ENCODE measurements at places on chromosomes 3 and 15.

- no peak for DNase-seq
Measured at GRCh38 chr3:129038121-129038855, 22.3 kb upstream of the GP9 start.

DNA sequence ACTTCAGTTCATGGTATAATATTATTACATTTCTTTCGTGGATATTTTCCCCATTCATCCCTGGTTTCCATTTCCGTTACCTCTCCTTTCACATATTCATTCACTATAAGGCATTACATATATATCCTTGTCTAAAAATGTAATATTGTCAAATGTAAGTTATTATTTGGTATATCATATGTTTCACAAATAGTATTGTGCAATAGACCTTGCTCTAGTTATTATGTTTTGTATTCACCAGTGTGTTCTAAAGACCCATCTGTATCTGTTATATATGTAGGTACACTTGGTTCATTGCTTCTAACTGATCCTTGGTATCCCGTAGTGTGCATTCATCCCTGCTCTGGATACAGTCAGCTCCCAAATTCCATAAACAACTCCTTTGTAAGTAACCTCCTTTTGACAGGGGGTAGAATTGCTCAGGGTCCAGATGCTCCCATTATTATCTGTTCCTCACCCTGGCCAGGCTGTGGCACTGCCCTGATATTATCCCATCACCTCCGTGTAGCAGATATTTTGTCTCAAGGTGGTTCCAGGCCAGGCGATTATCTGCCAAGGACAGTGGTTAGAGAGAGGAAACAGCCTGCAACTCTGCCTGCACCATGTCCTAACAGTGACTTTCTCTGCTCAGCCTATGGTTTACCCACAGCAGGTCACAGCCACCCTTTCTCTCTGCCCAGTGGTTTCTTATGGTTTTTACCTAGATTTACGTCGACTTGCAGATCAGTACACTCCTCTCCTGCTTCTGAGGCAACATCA lies 29.2 kb downstream of the PAQR9 start:
- DNase-seq, result no peak

- no peak for DNase-seq
Measured at GRCh38 chr15:71049706-71050422, 65.4 kb upstream of the THSD4 start.

GRCh38 chr3:43770426-43771103 lies 79.8 kb downstream of the ABHD5 start:
- DNase-seq, result peak; percentile 32

GRCh38 chr3:4656059-4656458 lies 162.9 kb downstream of the ITPR1 start:
- peak; percentile 69 for DNase-seq

GRCh38 chr3:105944721-105945120 lies 75.9 kb upstream of the CBLB start:
- DNase-seq, result peak; percentile 86

DNA sequence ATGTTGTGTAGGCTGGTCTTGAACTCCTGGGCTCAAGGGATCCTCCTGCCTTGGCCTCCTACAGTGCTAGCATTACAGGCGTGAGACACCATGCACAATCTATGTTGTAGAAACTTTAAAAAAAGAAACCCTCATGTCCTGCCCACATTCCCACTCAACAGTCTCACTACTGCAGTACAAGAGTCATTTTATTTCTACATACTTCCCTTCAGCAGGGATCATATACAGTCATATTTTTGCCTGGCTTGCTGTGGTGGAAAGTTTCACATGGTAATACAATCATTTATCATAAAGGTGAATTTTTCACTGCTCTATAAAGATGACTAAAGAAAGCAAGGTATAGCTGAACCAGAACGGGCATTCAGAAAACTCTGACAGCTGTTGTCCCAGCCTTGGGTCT lies 53.8 kb upstream of the PIK3CB start:
- DNase-seq, result no peak

DNA sequence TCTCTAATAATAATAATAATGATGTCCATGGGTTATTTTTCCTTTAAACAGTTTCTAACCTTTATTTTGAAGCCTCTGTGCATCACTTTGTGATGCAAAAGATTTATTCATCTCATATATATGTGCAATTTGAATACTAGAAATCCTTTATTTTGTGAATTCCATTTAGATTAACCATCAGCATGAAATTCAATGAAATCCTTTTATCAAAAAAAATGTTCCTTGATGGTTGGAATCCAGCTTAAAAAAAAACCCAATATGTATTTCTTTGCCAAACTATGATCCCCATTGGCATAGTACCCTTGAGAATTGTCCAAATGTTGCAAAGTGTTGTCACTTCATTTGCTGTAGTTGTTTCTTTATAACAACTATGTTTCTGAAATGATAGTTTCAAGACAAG lies 7.4 kb downstream of the TBC1D23 start:
- DNase-seq, result peak; percentile 43

GRCh38 chr3:107524841-107525643 lies 2.3 kb downstream of the BBX start:
- DNase-seq, result peak; percentile 38

DNA sequence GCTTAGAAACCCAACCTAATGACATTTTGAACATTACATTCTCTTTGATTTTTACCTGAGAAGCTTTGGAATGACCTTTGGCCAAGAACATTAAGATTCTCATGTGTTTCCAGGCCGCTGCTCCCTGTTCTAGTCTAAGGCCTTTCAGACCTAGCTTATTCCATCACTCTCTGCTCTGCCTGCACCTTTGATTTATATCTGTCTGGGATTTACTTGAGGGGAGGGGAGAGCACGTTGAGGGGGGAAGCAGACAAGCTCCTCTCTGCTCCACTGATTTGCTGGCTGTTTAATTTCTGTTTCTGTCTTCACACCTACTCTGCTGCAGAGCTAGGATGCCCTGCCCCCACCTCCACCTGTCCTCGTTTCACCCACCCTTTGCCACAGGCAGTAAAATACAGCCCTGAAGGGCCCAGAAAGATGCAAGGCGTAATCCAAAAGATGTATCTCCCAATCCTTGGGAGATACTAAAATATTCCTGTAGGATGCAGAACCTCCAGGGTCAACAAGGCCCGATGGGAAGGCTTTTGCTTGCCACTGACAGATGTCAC lies 429.8 kb downstream of the EPHB1 start:
- no peak for DNase-seq

- DNase-seq, result no peak
Measured at GRCh38 chr15:100291106-100291505, 50.7 kb downstream of the ADAMTS17 start.

GRCh38 chr15:96346409-96346970 lies 16.0 kb downstream of the NR2F2 start:
- DNase-seq, result no peak

DNA sequence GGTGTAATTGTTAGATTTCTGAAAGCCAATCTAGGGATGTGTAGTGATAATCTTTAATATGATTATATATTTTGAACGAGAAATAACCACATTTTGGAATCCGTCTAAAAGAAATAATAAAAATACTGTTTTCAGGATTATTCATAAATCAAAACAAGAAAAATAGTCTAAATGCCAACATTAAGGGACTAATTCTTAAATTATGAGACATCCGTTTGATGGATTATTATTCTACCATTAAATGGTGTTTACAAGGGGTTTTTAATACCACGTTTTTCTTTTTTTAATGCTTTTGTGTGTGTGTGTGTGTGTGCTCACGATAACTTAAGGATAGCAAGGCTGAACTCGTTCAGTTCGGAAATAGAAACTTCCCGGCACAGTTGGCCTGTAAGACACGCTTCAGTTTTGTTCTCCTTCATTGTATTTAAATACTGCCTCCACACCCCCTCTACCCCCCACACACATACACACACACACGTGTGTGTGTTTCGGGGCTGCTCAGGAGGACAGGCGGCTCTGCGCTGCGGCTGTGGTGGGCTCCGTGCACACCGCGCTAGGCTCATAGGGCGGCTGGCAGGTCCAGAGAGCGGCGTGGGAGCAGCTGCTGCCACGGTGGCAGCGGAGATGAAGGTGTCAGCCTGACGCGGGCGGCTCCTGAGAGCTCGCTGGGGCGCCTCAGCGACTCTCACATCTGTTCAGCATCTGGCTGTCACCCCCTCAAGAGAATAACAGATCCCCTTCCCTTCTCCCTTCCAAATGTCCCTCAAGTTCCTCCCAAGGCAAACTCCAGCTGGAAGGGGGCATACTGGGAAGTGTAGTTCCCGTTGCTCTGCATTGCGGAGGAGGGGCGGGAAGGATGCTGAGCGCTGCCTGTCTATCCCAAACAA lies 23.0 kb upstream of the ANP32A start:
- DNase-seq, result no peak

- no peak for DNase-seq
Measured at GRCh38 chr3:51279448-51279847, 105.6 kb upstream of the MANF start.

GRCh38 chr3:51975852-51976549 lies 1.1 kb downstream of the ABHD14A start:
- DNase-seq, result peak; percentile 53

DNA sequence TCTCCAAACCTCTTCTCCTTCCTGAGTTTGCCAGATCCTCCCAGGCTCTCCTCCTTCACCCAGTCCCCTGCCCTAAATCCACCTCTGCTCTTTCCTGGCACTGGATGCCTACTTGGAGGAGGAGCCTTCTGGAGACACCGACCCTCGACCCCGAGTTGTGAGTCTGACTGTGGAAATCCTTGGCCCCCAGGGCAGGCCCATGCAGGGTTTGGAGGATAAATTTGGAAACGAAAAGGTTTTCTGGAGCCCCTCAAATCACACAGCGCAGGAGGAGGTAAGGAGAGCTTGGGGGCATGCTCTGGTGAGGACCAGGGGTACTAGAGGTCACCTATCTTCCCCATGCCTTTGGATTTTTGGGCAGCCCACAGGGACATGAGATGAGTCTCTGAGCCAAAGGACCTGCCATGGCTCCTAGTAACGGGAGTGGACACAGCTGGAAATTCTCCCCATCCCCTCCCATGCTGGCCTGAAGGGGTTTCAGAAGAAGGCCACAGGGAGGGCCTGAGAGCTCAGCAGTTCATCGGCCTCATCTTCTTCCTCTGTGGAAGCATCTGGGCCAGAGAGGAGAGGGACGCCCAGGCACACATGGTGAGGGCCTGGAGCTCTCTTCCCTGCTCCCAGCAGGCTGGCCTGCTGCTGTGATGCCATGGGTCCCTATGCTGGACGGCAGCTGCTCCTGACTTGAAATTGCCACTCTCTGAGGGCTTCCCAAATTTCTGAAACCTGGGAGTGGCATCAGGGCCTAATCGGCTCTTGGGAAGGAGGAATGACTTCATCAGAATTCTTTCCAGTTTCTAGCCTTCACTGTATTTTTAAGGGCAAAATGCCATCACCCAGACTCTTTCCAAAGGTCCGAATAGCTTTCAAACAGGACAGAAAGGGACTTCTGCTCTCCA lies 68.6 kb upstream of the ITGA11 start:
- peak; percentile 42 for DNase-seq

All from AG10803 (cell line).